ENCODE measurements at places on chromosomes 3 and 15.

- no peak for DNase-seq
These were observed 27.9 kb downstream of the EIF1B start for GRCh38 chr3:40337136-40338108.

DNA sequence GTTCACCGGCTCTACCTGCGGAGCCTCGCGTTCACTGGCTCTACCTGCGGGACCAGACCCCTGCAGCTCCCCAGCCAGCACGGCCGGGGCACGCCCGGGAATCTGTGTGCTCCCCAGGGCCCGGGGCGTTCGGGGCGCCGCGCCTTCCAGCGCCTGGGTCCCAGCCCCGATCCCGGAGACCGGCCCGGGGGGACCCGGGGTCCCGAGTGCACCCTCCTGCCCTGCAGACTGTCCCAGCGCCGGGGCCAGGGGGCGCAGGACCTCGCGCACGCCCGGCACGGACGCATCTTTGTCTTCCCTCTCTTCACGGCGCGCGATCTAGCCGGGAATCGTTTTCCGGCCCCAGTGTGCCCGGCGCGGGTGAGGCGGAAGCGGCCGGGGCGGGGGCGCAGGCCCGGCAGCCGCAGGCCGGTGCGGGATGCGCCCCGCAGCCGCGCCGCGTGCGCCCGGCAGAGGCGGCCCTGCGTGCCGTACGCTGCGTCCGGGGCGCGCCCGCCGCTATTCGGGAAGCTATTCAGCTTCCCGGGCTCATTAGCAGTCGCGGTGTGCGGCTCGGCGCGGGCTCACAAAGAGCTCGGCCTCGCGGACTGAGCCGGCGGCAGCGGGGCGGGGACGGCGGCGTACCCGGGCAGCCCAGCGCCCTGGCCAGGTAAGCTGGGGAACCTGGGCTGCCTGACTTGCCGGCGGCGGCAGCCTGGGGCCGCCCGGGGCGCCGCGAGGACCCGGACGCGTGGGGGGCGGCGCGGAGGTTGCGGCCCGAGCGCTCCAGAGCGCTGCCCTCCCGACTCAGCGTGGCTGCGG is at the start of gene APBA2:
APBA2 (plus strand) TSS at position 345 of the 801 bp plus-strand sequence. CDS start 167,911 bp downstream, outside the sequence.
- peak; percentile 41 for DNase-seq

DNA sequence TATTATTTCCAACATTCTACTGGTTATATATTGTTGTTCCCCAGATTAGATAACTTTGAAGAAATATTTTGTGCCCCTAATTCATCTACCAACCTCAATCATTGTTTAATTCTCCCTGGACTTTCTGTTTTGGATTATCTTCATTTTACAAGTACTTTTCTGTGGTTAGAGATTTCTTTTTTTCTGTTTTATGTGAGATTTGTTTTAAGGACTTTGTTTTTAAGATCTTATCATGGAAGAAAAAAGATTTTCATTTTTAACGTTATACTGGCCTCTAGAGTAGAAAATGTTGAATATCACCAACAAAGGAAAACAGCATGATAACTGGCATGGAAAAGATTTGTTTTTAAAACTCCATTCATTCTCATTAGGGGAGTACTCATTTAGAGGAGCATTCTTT is 210.9 kb upstream of the KCNMB2 start:
- DNase-seq: peak; percentile 63

DNA sequence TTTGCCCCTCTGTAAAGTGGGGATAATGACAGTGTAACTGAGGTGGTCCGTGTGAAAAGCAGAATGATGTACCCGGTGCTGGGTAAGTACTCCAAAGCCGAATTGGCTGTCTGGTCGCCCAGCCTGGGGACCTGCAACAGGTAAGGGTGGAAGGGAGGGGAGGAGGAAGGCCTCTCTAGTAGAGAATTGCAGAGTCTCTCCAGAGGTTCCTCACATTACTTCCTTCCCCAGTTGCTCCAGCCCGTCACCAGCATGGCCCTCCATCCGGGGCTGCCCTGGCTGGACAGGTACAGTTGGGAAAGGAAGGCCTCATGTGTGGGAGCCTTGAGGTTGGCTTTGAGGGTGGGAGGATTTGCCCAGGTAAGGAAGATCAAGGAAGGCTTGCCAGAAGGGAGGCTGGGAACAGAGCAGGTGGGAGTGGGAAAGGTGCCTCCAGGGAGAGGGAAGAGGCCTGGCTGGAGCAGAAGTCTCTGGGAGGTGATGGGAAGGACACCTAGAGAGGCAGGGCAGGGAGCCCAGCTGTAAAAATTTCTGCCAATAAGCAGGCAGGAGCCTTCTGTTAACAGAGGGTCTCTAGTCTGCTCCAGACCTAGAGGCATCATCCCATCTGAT is 1.7 kb upstream of the PSTPIP1 start:
- no peak for DNase-seq

- DNase-seq: no peak
These were observed 470.9 kb downstream of the LPP start for GRCh38 chr3:188624828-188625227.

DNA sequence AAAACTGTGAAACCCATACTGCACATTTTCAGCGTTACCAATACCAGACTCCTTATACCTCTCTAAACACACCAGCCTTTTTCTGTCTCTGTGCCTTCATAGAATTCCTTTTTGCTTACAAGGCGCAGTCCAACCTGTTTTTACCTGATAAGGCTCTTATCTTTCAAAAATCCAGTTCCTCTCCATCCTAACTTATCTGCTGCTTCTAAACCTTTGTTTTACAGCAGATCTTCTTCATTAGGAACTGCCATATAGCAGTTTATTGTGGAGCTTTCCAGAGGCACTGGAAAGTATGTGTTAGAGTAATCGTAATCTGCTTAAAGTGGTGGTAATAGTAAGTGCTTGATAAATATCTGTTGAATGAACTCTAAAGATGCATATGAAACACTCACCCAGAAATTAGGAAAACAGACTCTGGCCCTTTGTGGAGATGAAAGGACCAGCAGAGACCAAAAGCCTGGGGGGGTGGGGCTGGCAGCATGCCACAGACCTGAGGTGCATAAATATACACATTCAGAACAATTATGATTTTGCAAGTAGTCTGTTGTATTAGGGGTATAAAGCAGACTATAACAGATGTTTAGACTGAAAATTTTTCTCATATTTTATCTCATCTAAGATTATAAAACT is 29.3 kb downstream of the PPP2R3A start:
- no peak for DNase-seq

- DNase-seq: no peak
These were observed 87.7 kb upstream of the RASGRP1 start for GRCh38 chr15:38652183-38652794.

DNA sequence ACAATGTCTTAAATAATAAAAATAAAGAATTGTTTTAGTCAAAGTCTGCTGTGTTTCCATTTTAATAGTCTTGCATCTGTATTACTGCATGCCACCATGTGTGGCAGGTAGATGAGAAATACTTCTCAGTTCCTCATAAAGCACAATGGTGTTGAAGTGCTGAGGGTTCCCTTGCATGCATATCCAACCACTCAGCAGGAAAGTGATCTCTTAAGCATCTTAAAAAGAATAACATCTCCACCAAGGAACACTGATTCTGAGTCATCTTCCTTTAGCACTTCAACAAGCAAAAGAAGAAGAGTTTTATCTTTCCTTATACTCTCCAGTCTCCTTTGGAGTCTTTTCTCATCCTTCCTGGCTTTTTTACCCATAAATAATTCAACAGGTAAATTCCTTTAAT is 602.0 kb downstream of the TBL1XR1 start:
- no peak for DNase-seq

- DNase-seq: peak; percentile 27
These were observed 120.1 kb upstream of the NMNAT3 start for GRCh38 chr3:139797724-139798343.

DNA sequence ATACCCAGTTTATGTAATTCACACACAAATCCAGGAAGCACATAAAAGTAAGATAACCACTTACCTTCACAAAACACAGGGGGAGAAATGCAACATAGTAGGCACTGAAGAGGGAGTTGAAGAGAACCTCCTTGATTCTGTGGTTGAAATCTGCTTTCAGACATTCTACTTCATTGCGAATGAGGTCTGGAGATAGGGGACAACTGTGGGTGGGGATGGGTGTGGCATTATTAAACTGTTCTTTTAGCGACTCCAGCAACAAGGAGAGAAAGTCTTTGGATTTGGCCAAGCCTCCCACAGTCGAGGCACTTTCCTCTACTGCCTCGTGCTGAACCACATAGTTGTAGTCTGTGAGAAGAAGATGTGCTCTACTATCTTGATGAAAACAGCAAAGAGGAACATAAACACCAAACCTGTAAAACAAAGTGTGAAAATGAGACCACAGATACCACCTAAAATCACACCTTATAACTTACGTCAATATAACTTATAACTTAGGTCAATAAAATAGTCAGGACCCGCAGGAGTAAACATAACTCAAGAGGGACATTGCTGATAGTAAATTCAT is 25.6 kb downstream of the TMEM39A start:
- no peak for DNase-seq

DNA sequence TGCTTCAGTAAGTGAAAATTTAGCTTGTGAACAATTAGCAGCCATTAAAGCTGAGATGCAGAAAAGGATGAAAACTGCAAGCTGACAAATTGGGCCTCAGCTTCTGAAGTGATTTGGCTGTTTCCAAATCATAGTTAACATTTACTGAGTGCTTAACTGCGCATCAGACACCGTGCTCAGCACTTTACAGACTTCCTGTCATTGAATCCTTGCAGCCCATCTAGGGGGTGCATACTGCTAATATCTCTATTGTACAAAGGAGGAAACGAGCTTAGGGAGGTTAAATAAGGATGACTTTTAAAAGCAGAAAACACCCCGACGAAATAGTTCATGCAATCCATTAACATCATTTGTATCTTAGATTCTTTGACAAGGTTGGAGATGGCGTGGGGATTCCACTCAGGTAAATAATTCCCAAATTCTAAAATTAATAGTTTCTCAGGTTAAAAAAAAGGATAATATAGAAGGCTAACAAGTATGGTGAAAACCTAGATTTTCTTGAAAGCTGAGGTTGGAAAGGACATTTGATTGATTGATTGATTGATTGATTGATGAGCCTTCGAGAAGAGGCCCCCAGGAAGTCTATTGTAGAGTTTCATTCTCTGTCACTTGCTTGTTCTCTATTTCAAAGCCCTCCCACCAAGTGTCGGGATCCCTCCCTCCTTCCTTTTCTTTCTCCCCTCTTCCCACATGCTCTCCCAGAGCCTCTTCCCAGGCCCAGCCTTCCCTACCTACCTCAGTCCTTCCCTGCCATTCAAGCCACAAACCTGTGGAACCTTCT is 23.5 kb upstream of the EPHB3 start:
- peak; percentile 32 for DNase-seq

- peak; percentile 57 for DNase-seq
These were observed 146.1 kb upstream of the TPM1 start for GRCh38 chr15:62896380-62896866.

DNA sequence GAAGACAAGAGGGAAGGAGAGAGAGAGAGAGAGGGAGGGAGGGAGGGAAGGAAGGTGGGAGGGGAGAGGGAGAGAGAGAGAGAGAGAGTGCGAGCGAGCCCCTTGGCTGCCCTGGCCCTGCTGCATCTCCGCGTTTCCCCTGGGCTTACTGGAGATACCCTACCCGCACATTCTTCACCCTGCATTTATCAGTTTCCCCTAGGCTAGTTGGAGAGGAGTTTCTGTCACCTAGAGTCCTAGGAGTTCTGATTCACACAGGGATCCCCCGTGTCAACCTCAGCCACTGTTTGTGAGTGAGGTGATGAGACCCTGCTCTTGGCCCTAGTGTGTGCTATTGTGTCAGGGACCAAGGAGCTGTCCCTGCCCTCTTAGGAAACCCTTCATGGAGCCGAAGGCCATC is 18.7 kb downstream of the BHLHE40 start:
- no peak for DNase-seq

GRCh38 chr3:187286467-187287059 is 5.0 kb downstream of the MASP1 start:
- DNase-seq: no peak

DNA sequence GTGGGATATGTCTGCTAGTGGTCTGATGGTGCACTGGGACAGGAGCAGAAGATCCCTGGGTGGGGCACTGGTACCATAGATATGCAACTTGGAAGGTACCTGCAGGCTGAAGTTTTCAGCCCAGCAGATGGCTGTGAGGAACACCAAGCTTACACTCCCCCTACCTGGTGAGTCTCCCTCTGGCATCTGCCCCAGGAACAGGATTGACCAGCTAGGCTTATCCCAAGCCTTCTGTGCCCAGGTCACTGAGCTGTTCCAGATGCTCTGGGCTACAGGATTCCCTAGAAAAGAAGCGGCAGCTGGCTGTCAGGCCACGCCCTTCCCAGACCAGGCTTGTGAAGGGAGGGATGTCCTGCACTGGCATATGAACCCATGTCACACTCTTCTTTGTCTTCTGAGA is 1130.0 kb downstream of the NAALADL2 start:
- DNase-seq: no peak

GRCh38 chr3:7272203-7272602 is 411.3 kb downstream of the GRM7 start:
- DNase-seq: peak; percentile 37

GRCh38 chr3:99641982-99642381 is 3.6 kb downstream of the COL8A1 start:
- no peak for DNase-seq

DNA sequence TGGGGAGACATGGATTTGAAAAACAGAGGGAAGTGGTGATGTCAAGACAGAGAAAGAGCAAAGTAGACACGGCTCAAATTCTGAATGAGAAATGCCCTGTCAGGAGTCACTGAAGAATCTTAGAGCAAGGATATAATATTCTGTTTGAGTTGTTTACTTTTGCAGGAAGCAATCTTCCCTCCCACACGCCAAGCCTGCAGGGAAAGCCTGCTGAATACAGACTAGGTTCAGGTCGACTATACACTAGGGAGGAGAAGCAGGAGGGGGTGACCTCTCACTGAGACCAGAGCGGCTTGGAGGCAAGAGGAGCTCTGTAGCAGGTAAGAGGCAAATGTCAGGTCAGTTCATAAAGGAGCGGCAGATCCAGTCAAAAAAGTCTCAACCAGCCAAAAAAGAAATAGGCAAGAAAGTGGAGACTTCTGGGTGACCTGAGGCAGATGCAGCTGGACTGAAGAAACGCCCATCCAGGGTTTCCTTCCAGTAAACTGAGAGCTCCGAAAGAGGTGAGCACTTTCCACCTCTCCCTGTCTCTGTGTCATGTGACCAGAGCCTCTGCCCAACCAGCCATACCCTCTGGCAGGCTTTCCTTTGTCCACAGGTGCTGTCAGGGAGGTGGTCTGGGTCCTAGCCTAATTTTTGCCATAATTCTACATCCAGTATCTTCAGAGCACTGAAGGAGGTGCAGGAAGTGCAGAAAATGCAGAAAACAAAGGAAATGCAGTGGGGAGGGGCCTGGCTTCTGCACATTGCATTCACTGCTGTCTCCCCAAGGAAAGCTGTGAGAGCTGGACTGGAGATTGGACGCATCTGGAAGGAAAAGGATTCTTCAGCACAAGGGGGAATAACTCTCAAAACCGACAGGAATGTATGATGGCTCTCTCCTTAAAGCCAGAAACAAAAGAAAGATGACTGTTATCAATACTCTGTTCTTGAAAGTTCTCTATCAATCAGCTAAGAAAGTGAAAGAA is 37.8 kb upstream of the CTXND1 start:
- DNase-seq: no peak
